ENCODE measurements at places on chromosomes 4 and X.

- DNase-seq = no peak
These were observed 1.4 kb upstream of the CAMK2D start for GRCh38 chr4:113763029-113763285.

GRCh38 chr4:140710908-140711622 is 45.1 kb downstream of the TBC1D9 start:
- no peak for DNase-seq

DNA sequence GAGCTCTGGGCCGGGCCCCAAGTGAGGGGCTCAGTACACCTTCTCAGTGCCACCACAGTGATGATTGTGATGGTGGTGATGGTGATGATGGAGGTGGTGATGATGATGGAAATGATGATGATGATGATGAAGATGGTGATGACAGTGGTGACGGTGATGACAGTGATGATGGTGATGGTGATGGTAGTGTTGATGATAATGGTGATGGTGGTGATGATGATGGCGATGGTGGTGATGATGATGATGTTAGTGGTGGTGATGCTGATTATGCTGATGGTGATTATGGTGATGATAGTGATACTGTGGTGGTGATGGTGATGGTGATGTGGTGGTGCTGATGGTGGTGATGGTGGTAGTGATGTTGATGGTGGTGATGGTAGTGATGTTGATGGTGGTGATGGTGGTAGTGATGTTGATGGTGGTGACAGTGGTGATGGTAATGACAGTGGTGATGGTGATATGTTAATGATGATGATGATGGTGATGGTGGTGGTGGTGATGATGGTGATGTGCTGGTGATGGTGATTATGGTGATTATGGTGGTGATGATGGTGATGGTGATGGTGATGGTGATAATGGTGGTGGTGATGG is 29.9 kb downstream of the HMX1 start:
- DNase-seq = no peak

DNA sequence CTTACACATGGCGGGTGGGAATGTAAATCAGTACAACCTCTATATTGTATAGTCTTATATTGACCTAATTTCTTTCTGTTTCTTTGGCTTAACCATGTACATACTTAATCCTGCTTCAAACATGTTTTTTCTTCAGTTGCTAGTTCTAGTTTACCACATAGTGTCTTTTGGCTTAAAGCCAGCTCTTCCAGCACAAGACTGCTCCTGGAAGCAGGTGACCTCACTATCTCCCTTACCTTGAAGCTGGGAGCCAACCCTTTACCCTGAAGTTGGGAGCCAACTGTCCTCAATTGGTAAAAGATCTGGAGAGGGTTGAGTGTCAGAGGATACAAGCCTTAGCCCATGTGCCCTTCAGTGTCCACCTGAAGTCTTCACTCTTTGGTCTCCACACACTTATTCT is 162.7 kb downstream of the AASDH start:
- no peak for DNase-seq

DNA sequence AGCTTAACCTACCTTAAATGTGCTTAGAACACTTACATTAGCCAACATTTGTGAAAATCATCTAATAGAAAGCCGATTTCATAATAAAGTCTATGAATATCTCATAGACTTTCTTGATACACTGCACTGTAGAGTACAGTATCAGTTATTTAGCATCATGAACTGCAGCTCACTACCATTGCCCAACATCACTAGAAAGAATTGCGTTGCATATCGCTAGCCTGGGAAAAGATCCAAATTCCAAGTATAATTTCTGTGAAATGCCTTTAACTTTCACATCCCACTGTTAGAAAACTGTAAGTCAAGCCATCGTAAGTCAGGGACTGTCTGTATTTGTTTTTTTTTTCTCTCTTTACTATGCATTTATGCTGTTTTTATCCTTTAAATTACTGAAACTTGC is 918.6 kb upstream of the PABPC4L start:
- no peak for DNase-seq

DNA sequence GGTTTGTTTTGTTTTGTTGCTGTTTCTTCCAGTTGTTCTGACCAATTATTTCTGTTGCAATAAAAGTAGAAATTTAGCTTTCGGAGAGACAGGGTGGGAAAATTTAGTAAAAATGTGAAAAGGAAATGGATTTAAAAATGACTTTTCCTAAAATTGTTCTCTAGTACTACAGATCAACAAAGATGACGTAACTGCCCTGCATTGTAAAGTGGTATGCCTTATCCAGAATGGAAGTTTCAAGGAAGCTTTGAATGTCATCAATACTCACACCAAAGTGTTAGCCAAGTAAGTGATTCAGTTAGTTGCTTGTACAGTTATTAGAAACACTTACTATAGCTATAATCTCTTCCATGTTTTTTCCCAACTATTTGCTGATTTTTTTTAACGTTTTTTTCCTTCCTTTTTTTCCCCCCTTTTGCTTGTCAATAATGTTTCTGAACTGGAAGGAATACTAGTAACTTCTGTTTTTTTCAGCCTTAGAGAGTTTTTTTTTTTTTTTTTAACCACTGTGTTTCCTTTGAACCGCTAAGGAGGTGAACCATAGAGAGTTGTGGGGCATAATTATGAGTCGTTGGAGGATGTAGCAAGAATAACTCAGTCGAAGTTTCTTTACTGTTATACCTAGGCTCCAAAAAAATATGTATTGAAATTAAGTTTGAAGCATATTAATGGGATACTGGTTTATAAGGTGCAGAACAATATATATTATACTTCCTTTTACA is 2.2 kb downstream of the SRP72 start:
- peak; percentile 9 for DNase-seq
